DMS53 (cell line): ENCODE measurements at places on chromosomes 6 and 20.
A peak's percentile ranks its signal among the peaks of the same experiment; 100 is the strongest.

DNA sequence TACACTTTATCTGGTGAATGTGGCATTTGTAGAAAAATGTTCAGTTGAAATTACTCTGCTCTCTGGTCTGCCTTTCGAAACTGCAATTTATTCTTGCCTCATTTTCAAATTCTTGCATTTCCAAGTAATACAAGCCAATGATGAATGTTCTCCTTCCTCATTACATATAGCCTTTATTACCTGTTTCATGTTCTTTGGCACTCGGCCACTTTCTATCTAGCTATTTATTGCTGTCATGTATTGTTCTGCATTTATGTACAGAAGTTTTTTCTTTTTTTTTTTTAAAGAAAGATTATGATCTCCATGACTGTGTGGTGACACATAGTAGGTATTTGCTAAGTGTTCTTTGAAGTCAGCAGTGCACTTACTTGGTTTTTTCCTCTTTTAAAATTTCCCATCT, 261.4 kb downstream of the ZFAND3 start:
- DNase-seq: no peak

GRCh38 chr20:15609921-15610320, 963.3 kb downstream of the KIF16B start:
- no peak for DNase-seq

GRCh38 chr20:36463212-36464061, 77.9 kb upstream of the MYL9 start:
- DNase-seq: peak; percentile 50

DNA sequence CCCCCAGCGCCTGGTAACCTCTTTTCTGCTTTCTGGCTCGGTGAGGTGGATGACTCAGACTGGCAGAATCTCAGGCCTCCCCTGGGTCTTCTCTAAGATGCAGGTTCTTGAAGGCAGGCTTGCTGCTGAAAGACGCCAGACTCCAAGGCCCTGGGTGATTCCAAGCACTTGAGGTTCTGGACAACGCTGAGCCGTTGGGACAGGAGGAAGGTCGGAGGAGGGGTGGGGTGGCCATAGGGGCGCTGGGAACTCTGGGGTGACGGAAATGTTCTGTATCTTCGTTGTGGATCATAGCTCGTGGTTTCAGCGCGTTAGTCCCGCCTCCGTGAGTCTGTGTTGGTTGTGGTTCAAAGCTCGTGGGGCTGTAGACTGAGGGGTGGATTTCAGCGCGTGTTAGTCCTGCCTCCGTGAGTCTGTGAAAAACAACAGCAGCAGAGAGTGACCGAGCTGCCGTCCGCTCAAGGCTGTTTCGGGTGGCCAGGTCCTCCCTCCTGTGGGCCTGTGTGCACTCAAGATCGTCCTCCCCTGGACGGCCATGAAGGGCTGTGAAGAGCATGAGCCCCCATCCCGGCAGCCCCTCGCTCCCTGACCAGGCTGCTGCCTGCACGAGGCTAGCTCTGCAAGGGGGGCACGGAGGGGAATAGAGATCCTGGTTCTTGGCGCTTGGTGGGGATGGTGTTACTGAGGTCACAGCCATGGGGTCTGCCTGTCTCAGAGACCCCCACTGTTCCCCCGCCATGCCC, 7.7 kb downstream of the NTSR1 start:
- DNase-seq: no peak

GRCh38 chr6:170017603-170018320, 266.3 kb downstream of the ERMARD start:
- no peak for DNase-seq

DNA sequence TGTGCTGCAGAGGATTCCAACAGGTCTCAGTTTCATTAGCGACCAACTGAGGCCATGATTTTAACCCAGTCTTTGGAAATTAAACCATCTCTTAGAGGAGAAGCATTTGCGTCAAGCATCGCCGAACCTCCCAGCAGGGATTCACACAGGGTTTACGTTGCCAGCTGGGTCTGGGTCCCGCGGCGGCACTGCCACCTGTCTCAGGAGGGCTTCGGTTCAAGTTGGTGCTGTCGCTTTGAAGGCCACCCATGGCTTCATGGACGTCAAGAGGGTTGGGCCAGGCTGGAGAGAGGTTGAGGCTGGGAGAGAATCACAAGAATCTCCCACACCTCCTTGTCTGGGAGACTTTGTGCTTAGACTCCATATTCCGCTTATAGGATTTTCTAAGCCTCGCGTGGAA, 43.0 kb upstream of the FRMD1 start:
- DNase-seq: no peak

DNA sequence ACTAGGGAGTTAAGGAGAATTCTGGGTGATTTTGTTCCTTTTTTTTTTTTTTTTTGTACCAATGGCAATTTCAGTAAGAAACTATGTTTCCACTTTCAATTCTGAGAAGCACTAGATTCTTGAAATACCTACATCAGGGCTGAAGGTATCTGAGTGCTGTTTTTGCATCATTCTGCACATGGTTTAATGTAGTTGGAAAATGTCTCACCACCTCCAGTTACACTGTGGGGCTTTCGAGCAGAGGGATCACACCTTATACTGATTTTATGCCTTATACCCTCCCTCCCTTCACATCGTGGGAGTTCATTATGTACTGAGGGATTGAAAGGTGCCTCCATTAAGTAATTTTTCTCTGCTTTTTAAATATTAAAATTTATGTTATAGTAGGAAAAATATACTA, 144.8 kb downstream of the KLHL32 start:
- DNase-seq: no peak

- no peak for DNase-seq
Measured at GRCh38 chr6:49551866-49552129, 1.3 kb downstream of the C6orf141 start.

GRCh38 chr6:36120979-36121786, 9.1 kb upstream of the MAPK13 start:
- peak; percentile 11 for DNase-seq

DNA sequence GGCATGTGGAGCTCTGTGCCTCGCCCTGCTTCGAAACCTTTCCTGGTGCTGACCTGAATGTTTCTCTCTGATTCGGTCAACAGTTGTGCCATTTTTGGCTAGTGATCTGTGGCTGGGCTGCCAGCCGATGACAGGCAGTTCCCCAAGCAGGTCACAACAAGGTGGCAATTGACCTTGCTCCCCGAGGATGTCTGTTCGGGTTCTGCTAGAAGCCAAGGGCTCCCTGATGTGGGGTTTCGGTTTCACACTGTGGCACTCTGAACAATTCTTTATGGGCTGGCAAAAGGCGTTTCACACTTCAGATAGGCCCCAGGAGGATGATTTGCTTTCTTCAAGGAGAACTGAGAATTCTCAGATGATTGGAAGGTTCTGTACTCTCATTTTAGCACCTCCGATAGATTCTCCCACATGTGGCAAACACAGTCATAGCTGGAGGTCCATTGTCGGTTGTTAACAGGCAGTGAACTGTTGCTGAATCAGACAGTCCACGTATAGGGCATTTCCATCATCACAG, 135.6 kb downstream of the SLC24A3 start:
- no peak for DNase-seq

- no peak for DNase-seq
Measured at GRCh38 chr20:9500121-9500520, 14.3 kb upstream of the LAMP5 start.

GRCh38 chr20:38111366-38112232, 53.5 kb downstream of the TGM2 start:
- DNase-seq: no peak

DNA sequence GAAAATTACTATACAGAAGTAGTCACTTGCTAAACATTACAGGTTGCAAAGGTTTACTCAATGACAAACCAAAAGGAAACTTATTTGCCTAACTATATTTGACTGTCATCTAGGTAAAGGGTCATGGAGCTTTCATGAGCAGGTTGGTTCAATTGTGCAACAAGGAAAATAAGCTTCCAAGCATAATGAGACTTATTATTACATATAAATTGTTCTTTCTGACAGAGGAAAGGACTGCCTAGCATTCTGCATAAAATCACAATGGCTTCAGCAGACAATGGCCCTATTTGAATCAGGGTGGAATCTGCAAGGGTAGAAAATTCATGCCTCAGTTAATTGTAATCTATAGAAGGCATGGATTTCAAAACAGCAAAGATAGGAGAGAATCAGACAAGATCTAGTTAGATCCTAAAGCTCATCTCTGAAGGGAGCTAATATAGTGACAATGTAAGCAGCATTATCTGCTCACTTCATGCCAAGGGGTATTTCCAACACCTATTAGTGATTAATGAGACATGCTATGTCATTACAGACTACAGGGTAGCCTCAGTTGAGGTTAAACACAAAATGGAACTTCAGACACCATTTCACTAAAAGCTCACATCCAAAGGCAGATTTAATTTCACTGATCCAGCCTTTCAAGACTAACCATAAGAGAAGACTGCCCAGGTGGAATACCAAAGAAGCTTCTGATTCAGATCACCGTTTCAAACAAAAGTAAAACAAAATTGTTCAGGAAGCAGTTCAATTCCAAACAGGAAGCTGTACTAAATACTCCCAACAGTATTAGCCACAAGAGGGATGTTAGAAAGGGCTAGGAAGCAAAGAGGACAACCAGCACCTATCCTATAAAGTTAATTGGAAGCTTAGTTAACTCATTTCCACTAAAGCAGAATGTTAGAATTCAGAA, 8.5 kb downstream of the STAU1 start:
- no peak for DNase-seq

- DNase-seq: no peak
Measured at GRCh38 chr6:155171747-155172449, 91.9 kb upstream of the CLDN20 start.
